ENCODE measurements at places on chromosomes 4 and X.

DNA sequence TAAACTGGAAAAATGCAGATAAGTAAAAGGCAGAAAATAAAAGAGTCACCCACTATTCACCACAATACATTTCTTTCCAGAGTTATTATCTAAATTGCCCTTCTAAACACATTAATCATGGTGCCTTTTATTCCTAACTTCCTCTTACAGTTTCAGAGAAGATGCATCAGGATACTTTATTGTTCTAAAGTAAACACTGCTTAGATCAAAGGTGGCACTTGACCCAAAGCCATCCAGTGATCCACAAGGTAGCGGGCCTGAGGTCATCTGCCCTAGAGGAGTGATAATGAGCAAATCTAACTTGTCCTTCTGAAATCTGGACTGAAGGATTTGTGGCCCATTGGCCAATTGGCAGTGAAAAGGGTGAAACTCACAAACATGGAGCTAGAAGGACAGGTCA is 12.0 kb upstream of the TMEM154 start:
- no peak for DNase-seq

DNA sequence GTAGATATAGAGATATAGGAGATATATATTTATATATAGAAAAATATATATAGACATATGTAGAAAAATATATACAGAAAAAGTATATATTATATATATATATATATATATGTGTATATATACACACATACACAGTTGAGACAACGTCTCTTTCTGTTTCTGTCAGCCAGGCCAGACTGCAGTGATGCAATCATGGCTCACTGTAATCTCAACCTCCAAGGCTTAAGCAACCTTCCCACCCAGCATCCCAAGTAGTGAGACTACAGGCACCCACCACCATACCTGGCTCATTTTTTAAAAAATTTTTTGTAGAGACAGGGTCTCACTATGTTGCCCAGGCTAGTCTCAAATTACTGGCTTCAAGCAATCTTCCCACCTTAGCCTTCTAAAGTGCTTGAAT is 426.3 kb downstream of the GPM6A start:
- no peak for DNase-seq

DNA sequence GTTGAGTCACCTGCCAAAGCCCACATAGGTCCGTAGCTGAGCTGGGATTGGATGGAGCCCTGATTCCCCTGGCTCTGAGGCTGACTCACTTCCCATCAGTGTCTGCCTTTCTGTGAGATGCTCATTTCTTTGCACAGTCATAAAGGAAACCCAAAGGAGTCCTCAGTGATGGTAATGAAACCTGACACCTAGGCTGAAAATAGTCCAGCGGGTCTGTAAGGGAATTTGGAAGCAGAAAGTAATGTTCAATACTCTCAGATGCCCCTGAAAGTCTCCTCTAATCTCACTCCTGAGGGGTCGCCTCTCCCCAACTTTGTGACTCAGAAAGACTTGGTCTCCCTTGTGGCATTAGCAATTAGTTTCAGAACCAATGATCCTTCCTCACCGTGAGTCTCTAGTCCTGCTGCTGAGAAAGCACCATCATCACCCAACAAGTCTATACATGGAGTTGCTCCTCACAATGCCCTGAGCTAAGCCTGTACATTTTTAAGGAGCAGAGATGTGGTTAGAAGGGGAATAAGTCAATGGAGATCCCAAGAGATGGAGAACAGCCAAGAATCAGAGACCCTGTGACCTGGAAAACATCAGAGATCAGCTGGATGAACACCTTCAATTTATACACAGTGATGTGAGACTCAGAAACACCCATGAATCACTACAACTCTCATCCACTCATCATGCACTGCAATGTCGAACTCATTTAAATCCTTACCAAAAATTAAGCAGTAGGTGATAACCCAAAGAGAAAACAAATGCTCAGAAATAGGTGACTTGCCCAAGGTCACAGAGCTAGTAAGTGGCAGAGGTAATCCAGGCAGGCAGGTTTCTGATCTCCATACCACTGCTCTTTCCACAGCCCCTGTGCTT is 219.0 kb upstream of the CPEB2 start:
- peak; percentile 57 for DNase-seq

DNA sequence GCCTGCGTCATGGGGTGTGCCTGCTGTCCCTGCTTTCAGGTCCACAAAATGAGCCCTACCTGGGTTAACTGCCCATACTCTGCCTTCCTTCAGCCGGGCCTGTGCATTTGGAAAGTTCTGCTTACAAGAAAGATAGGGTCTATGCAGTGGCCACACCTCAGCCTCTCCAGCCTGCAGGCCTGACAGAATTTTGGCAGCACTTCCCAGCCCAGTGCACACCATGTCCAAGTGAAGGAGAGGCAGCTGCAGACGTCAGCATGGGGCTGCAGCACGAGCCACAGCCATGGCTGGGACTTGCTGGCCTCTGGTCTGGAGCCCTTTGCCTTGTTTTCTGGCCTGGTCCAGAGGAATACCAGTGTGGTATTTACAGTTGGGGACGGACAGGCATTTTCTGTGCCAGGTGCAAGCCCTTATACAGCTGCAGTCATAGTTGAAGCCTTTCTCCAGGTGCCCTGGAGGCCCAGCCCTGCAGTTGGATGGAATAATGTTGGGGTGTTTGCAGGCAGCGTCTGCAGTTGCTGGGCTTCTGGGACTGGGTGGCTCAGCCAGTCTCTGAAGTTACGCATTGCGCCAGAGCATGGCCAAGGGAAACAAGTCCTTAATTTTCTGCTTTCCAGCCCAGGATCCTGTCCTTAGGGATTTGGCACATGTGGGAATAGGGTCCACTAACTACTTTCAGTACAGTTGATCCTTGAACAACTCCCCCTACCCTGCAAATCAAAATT is 26.2 kb downstream of the JADE1 start:
- peak; percentile 30 for DNase-seq

DNA sequence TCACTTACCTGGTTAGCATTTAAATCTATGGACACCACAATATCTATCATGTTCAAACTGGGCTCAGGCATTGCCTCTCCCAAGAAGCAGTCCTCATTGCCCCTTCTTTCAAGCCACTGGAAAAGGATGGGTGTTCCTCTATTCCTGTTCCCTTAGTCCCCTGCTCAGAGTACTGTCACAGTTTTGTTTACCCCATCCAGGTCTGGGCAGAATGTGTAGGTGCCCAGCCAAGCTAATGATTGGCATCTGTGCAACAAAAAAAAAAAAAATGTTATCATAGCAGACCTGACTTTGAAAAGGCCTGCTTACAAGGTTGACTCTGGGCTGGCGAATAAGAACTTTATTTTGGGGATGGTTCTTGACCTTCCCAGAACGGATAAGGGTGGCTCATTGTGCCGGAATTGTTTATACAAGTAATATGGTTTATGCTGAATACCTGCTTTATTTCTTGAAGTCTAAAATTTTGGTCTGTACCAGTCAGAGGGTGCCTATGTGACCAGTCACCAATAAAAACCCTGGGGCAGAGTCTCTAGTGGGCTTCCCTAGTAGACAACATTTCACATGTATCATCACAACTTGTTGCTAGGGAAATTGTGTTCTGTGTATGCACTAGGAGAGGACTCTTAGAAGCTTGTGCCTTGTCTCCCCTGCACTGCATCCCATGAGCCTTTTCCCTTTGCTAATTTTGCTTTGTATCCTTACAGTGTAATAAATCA is 47.9 kb downstream of the JADE3 start:
- DNase-seq: no peak

GRCh38 chrX:132483488-132483887 is 5.3 kb downstream of the MBNL3 start:
- no peak for DNase-seq

DNA sequence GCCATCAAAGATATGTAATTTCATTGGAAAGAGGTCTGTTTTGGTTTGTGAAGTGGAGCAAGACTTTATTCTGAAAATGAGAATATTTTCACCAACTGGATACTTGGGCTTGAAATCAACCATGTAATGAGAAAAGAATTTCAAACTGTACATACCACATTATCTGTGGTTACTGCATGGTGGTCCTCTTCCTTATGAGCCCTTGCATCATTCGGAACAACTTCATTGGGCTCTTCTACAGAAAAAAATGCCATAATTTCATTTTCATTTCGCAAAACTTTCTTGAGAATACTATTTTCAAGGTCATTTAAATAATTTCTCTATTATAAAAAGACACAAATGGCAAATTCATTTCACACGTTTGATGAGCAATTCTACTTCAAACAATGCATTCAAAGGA is 148.6 kb upstream of the RPS6KA6 start:
- no peak for DNase-seq

- DNase-seq: no peak
These were observed 31.8 kb upstream of the CYP4V2 start for GRCh38 chr4:186159613-186160012.

DNA sequence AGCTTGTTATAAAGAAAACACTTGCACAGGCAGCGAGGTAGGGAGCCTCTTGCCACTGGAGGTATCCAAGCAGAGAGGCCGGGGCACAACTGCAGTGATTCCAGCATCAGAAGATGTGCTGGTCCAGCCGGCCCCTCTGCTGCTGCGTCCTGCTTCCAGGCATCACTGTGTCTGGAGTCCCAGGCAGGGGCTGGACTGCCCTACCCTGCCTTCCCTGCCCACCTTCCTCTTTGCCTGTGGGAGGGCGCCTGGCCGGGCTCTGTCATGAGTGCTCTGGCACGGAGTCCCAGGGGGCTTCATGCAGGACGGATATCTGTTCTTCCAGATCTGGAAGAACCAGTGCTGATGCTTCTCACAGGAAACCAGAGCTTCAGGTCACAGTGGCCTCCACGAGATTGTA is 187.6 kb upstream of the PSAPL1 start:
- DNase-seq: no peak

Data from activated CD8-positive, alpha-beta memory T cell treated with anti-CD3 and anti-CD28 coated beads, Interleukin-2, amount 50 U/mL, for 48 hours (primary cell).